ENCODE measurements at places on chromosomes 12 and 14.
A peak's percentile ranks its signal among the peaks of the same experiment; 100 is the strongest.

DNA sequence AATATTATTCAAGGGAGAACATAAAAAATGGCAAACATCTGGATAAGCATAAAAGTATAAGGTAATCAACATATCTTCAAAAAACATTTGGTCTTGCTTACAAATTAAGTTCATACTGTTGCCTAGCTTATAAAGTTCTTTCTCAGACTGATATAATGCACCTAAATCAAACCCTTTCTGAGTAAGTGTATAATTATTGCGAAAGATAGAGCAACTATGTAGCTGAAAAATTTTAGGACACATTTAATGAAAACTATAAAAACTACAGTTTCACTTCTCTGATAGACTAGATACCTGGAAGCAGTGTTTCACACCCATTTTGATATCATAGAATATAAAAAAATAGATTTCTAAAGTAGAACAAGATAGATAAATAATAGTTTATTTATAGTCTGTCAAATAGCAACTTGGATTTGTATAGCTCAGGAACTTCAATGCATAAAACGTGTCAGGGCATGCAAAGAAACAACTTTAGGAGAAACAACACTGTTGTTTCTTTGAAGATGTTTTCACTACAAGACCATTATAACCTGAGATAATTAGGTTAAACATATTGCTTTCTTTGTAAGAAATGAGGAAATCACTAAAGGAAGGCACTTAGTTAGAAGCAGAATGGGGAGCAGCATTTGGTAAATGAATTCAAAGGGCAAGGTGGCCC, 7.6 kb downstream of the CLECL1 start:
- DNase-seq: no peak

- peak; percentile 79 for DNase-seq
Measured at GRCh38 chr12:52279422-52280318, 5.2 kb downstream of the KRT86 start.

- DNase-seq: no peak
Measured at GRCh38 chr14:55059333-55059732, 7.9 kb downstream of the MAPK1IP1L start.

DNA sequence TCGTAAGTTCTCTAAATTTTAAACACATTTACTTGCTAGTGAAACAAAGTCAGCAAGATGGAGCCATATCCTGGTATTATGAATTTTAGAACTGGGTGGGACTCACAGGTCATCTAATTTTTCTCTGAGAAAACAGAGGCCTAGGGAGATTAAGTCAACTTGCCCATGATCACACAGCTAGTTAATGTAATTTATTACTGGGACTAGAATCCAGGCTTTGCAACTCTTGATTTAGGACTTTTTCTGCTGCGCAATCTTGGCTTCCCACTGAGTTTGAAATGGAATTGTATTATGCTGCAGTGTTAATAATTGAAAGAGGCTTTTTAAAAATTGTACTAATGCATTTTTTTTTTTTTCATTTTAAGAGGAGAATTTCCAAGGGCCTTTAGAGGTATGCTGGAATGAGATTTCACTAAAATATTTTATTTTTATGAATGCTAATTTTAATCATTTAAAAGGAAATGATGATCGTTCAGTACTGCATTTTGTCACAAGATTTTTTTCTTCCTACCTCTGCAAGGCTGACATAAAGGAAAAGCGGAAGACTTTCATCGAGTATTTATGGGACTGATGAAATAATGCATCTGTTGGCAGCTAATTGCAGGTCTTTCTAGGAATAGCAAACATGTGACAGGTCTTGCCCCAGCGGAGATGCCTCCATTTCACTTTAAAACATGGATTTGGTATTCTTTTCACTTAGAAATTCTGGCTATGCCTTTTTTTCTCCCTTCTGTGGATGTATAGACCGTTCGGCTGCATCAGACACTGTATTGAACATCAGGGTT, 9.6 kb downstream of the CRADD start:
- DNase-seq: no peak

DNA sequence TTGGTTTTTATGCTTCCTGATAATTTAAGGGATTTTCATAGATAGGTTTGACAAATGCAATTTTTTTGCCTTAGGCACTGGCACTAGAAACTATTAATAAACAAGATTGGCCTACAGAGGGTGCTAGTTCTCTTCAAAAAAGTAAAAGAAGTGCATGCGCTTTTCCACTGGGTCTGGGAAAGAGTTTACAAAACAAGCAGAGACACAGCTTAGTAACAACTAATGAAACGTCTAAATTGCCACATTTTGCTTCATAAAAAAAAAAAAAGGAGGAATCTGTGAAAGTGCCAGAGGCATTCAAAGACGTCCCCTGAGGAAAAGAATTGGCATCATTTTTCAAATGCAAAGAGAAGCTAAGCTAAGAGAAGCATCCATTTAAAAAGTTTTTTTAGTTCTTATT, 58.3 kb upstream of the EEA1 start:
- peak; percentile 92 for DNase-seq

GRCh38 chr12:52120951-52121823, 41.7 kb downstream of the SMIM41 start:
- DNase-seq: no peak

- DNase-seq: no peak
Measured at GRCh38 chr12:64122154-64122553, 99.9 kb downstream of the KICS2 start.
